ENCODE measurements at places on chromosomes 11 and 22. TPM values are rescaled to one million over a fixed set of nuclear protein-coding genes. Genes with fewer than 3 reads are reported as not detected.

The RTN4R gene
- total RNA-seq: 8.9 TPM

The NELL1 gene
- not detected for total RNA-seq

The CSTPP1 gene
- 36.4 TPM for total RNA-seq

The CCDC73 gene
- 0.18 TPM for total RNA-seq

The TCF20 gene
- 35.0 TPM for total RNA-seq

Measured in left lung (tissue), 14 donors.